ENCODE measurements at places on chromosomes 1 and 21.

DNA sequence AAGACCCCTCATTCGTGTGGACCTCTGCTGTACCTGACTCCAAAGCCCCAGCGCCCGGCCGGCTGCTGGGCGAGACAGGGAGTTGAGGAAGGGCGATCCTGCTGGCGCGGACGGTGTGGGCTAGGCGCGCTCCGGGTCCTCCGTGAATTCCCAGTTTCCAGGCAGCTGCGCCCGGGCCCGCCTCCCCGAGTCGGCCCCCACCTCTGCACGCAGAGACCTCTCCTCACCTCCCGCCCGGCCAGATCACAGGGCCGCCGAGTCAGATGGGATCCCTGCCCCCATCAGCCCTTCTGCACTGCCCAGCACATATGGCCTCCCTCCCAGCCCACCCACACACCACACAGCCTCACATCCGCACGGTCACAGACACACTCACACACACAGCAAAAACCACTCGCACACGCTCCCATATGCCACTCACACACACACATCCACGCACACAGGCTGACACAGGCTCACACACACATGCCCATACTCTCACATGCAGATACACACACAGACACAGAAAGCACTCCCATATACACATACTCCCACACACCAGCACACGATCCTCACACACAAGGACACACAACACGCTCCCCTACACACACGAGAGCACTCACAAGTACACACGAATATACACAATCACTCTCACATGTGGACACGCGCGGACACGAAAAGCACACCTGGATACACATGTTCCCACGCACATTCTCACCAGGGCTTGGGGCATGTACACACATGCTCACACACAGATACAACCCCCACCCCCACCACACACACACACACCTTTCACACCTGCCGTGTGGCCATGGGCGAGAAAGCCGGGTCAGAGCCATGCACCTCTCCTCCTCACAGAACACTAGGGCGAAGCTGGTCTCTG is 7.2 kb upstream of the GUCA2B start:
- DNase-seq = no peak

DNA sequence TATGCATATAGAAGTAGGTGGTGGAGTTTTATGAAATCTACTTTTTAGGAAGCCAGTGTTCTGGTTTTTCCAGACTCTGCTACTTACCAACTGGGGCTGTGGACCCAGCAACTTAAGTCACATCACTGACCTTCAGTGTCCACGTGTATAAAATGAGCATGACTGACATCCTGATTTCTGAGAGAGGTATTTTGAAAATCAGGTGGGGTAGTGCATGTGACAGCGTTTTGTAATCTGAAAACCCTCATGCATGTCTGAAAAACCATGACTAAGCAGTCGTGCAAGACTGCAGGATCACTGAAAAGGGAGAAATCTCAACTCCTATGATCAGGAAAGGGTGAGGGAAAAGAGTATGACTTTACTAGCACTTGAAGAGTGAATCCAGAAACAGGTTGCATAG is 26.1 kb downstream of the CR1L start:
- no peak for DNase-seq

DNA sequence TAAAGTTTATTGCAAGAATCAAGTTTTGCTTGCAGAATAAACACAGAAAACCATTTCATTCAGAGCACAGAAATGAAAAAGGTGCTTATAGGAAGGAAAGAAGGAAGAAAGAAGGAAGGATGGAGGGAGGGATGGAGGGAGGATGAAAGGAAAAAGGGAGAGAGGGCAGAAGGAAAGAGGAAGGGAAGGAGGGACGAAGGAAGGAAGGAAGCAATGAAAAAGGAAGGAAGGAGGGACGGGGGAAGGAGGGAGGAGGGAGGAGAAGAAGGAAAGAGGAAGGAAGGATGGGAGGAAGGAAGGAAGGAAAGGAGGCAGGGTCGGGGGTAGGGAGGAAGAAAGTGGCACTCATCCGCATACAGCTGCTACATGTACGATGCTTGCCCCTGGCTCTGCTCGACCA is 104.9 kb upstream of the GCLM start:
- no peak for DNase-seq

DNA sequence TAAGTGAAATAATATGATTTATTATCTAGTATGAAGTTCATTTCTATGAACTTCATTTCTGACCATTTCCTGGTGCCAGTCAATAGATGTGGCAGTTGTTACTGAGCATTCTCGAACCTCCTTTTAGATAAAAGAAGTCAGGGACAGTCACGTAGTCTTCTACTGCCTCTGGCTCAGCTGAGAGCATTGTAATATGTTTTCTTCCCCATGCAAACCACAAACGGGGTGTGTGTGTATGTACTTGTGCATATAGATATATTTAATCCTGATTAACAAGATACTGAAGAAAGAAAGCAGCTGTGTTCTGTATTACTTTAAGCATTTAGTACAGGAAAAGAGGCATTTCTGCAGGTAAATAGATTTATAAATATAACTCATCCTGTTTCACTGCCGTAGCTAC is 21.6 kb downstream of the ZNF684 start:
- DNase-seq = no peak

DNA sequence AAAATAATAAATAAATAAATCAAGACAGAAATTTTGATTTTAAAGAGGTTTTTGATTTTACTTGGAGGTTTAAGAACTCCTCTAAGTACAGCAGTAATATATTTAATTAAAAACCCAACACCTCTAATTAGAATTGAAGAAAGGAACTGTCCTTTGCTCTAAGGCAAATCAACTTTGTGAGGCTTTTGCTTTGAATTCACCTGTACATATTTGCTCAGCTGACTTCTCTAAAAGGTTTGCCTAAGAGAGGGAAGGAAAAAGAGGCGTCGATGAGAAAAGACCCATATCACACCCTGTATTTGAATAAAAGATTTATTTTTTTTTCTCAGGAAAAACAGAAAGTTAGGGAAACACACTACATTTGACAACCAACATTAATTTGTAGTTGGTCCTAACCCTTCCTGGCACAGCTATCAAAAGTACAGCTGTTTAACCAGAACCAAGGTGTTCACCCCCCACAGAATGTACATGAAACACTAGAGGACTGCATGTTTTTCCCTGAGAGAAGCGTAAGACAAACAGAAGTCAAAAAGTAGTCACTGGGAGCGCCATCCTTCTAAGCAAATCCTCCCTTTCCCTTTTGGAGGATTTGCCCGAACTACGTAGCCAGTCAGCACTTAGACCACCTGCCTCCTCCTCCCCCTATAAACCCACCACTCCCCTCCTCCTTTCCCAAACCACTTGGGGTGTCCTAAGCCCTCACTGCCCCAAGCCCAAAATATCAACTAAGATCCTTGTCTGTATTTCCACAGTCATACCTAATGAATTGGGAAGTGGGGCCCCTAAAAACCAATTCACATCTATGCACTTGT is 4.9 kb downstream of the MCL1 start:
- DNase-seq = no peak

Data from activated CD4-positive, alpha-beta T cell treated with anti-CD3 and anti-CD28 coated beads, Interleukin-10, Interleukin-2, amounts not matched to agents 100 ng/mL and 50 ng/mL, durations not matched to agents 16 hours and 8 hours (primary cell).